ENCODE measurements at places on chromosomes 2 and 18. TPM values are rescaled to one million over a fixed set of nuclear protein-coding genes. Genes with fewer than 3 reads are reported as not detected.

GRCh38 chr18:3577281-3577855, 127.4 kb downstream of the TGIF1 start:
- no peaks in the 10 kb centered on the region for H3K27me3 ChIP-seq
- no peaks in the 10 kb centered on the region for H3K4me1 ChIP-seq
- DNase-seq = no peak
- H3K36me3 ChIP-seq = no peaks in the 10 kb centered on the region

- H3K36me3 ChIP-seq = no peaks in the 10 kb centered on the region
- no peaks in the 10 kb centered on the region for H3K27me3 ChIP-seq
- no peak overlapping the region for H3K27ac ChIP-seq
- no peaks in the 10 kb centered on the region for H3K4me1 ChIP-seq
- DNase-seq = no peak
Observed at GRCh38 chr2:168992591-168993349, 38.4 kb downstream of the ABCB11 start.

CCDC85A gene
- polyA plus RNA-seq = 0.58 TPM

DNA sequence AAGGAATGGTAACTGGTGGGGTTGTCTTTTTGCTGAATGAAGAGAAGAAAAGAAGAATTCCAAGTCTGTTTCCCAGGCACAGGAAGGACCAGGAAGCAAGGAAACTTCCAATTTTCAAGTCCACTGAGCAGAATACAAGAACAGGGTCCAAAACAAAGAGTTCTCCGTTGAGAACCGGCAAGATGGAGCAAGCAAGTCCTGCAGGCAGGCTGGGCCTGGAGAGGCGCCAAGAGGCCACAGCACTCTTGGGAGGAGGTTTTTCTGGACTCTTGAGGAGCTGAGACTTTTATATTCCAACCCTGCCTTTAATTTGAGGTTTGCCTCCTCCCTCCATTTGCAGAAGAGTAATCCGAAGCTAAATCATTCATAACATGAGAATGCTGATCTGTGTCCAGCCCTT, 224.5 kb downstream of the IKZF2 start:
- no peak overlapping the region for H3K27ac ChIP-seq
- no peak for DNase-seq
- H3K27me3 ChIP-seq = no peaks in the 10 kb centered on the region
- no peaks in the 10 kb centered on the region for H3K36me3 ChIP-seq

GRCh38 chr2:51650769-51651168, 618.8 kb upstream of the NRXN1 start:
- no peak overlapping the region for H3K4me3 ChIP-seq
- no peak for DNase-seq
- H3K27ac ChIP-seq = no peak overlapping the region
- H3K4me1 ChIP-seq = no peaks in the 10 kb centered on the region
- no peaks in the 10 kb centered on the region for H3K27me3 ChIP-seq
- no peaks in the 10 kb centered on the region for H3K36me3 ChIP-seq

DNA sequence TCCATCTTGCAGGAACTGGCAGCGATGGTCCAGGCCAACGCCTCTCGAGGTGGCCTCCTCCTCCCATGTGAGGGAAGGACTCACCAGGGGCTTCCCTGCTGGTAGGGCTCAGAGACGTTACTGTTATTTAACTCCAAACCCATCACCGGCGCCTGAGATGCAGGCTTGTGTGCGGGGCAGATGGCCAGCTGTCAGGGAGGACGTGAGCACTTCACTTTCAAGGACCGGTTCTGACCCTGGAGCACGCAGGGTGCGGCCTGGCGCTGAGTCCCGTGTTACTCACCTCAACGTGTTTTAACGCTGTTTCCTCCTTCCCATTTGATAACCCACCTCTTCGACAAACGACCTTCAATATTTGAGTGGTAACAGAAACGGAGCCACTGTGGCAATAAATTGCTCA, 350.2 kb downstream of the ZNF516 start:
- no peak overlapping the region for H3K4me3 ChIP-seq
- no peaks in the 10 kb centered on the region for H3K4me1 ChIP-seq
- no peaks in the 10 kb centered on the region for H3K36me3 ChIP-seq
- H3K27ac ChIP-seq = no peak overlapping the region

DSEL gene
- polyA plus RNA-seq = 0.93 TPM

GRCh38 chr2:26691161-26691560, 1.4 kb upstream of the KCNK3 start:
- peak overlapping the region; percentile 83 for H3K27ac ChIP-seq
- peaks cover 35% of the 10 kb centered on the region for H3K4me1 ChIP-seq
- no peak for DNase-seq
- H3K36me3 ChIP-seq = no peaks in the 10 kb centered on the region
- H3K27me3 ChIP-seq = no peaks in the 10 kb centered on the region

GYPC gene
- 66.8 TPM for polyA plus RNA-seq

RNPEPL1 gene
- 136 TPM for polyA plus RNA-seq

UGT1A5 gene
- polyA plus RNA-seq = not detected

DNA sequence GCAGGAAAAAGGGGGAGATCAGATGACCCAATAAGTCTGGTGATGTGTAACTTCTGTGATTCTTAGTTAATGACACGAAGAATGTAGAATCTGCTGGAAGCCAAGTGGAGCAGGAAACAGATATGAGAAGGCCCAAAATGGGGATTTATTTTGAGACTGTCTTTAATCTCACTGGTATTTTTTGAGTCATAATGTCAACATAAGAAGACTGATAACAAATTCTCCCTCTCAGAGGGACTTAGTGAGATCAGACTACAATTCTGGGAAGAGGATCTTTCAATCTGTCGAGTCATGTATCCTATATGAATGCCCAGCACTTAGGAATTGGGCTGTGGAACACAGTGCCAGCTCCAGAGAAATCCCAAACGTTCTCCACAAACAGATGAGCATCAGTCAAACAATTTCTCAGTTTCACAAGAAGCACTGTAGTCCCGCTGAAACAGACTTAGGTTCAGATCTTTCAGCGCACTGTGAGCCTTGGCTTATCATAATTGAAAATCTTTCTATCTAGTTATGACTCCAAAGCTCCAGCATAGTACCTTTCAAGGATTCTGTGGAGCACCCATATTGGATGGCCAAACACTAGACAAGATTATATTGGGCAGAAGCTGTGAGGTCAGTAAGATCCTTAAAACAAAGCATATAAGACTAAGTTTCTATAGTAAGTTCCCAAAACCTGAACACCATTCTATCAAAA, 738.2 kb downstream of the LRP1B start:
- H3K27me3 ChIP-seq = no peaks in the 10 kb centered on the region
- H3K36me3 ChIP-seq = no peaks in the 10 kb centered on the region
- no peak overlapping the region for H3K27ac ChIP-seq

DNA sequence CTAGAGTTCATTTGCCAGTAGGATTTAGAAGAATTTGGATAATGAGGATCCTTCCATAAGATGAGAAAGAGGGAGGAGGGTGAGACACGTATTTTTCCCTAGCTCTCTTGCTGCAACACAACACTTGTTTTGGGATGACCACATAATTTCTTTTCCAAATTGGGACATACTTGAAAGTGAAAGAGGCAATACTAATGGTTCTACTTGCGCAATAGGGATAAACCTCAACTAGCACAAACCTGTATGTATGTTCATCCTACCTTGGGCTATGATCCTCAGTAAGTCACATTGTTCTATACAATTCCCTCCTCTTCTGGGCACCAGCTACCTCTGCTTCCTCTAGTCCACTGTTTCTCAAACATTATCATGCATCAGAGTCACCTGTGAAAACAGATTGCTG, 1208.8 kb upstream of the LRRTM1 start:
- H3K4me3 ChIP-seq = no peak overlapping the region
- DNase-seq = no peak
- H3K27ac ChIP-seq = no peak overlapping the region
- no peaks in the 10 kb centered on the region for H3K4me1 ChIP-seq

DNA sequence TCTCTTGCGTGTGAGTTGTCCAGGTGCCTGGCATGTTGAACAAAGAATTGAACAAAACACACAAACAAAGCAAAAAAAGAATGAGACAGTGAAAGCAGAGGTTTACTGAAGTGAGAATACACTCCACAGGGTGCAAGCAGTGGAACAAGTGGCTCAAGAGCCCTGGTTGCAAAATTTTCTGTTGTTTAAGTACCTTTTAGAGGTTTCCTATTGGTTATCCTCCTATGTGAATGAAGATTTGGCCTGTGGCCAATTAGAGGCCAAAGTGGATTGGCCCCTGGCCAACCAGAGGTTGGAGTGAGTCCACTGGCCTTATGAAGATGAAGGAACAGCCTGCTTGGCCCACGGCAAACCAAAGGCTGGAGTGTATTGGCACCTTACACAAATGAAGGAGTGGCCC, 1188.5 kb upstream of the NRXN1 start:
- H3K4me3 ChIP-seq = no peak overlapping the region
- H3K36me3 ChIP-seq = no peaks in the 10 kb centered on the region
- H3K4me1 ChIP-seq = no peaks in the 10 kb centered on the region
- no peak for DNase-seq
- H3K27ac ChIP-seq = no peak overlapping the region

DNA sequence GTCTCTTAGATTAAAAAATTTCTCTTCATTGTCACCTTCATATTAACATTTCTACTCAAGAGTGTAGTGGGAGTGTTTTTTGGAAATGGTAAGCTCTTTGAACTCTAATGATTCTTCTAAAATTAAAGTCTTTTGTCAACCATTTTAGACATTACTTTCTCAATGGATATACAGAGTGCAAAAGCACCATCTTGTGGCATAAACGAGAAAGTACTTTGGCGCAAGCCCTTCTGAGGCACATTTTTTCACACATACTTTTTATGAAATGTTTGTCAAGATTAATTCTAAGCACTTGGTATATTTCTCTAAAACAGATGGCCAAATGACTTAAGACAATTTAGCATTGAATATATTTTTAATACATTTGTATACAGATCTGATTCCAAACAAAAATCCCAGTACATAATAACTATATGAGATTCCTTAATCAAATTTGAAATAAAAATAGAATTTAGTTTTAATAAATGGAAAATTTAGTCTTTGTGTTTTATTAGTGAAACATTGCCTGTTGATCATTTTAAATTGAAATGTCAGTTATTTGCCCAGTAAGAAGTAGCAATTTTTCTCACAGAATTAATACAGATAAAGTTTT, 63.3 kb upstream of the GALNT5 start:
- no peak for DNase-seq
- H3K36me3 ChIP-seq = no peaks in the 10 kb centered on the region
- no peaks in the 10 kb centered on the region for H3K27me3 ChIP-seq
- no peak overlapping the region for H3K4me3 ChIP-seq
- H3K4me1 ChIP-seq = no peaks in the 10 kb centered on the region

- no peak for DNase-seq
- no peaks in the 10 kb centered on the region for H3K4me1 ChIP-seq
- no peaks in the 10 kb centered on the region for H3K36me3 ChIP-seq
Observed at GRCh38 chr2:27507293-27507692, 10.7 kb downstream of the GCKR start.

DNA sequence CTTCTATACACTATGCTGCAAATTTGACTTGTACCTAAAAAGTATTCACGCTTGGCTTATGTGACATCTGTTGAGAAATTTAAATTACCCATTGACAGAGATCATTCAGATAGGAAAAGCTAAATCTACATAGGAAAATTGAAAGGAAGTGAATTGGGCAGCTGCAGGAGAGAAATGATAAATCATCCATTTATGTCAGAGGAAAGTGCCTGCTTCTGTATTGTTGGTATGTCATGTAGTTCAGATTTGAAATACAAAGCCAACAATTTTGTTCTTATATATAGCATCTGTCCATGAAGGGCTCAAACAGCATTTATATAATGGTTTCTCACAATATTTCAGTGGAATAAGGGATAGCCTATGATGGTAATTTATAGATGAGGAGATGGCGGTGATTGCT, 17.6 kb downstream of the LINC00305 start:
- H3K36me3 ChIP-seq = no peaks in the 10 kb centered on the region
- H3K4me1 ChIP-seq = no peaks in the 10 kb centered on the region
- no peaks in the 10 kb centered on the region for H3K27me3 ChIP-seq
- DNase-seq = no peak

GREB1 gene
- not detected for polyA plus RNA-seq

- no peak overlapping the region for H3K4me3 ChIP-seq
- H3K36me3 ChIP-seq = no peaks in the 10 kb centered on the region
- peaks cover 14% of the 10 kb centered on the region for H3K4me1 ChIP-seq
- no peaks in the 10 kb centered on the region for H3K27me3 ChIP-seq
- DNase-seq = peak; percentile 65
Observed at GRCh38 chr2:120847700-120848321, 112.1 kb downstream of the GLI2 start.

GRCh38 chr2:9078405-9078804, 74.9 kb upstream of the MBOAT2 start:
- H3K27me3 ChIP-seq = no peaks in the 10 kb centered on the region
- DNase-seq = no peak

SLC23A3 gene
- 0.60 TPM for polyA plus RNA-seq

NEU2 gene
- not detected for polyA plus RNA-seq

DCC gene
- polyA plus RNA-seq = not detected

DNA sequence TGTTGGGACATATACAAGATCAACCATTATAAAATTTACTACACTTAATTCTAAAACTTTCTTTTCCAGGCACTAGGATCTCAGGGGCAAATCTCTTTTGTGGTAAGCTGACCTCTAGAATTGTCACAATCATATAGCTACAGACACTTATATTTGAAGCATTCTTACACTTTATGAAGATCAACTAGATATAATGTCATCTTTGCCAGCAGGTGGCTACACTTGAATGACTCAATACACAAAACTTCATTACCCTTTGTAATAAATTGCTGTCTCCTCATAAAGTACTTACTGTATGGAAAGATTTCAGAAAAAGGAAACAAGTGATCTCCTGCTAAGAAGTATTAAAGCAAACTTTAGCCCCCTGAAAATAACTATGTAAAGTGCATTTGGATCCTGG, 77.8 kb downstream of the RDH14 start:
- H3K27me3 ChIP-seq = no peaks in the 10 kb centered on the region
- no peaks in the 10 kb centered on the region for H3K36me3 ChIP-seq
- DNase-seq = no peak
- no peak overlapping the region for H3K4me3 ChIP-seq

G6PC2 gene
- polyA plus RNA-seq = 0.06 TPM

DNA sequence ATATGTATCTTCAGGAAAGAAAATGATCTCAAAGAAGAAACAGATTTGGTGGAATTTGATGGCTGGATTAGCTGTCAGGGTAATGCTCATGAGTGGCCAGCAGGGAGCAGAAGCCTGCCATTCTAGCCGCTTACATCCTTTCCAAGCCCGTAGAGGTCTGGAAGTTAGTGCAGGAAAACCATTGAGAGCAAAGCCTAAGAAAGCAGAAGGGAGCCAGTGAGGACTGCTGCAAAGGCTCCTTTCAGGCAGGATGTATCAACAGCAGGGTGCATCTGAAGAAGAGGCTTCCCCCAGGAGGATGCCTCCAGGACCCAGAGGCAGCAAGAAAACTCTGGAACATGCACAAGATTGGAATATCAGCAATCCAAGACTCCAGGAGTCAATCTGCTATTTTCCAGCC, 22.9 kb upstream of the LBH start:
- no peaks in the 10 kb centered on the region for H3K36me3 ChIP-seq
- H3K4me3 ChIP-seq = no peak overlapping the region
- peak overlapping the region; percentile 18 for H3K27ac ChIP-seq
- peak; percentile 86 for DNase-seq
- H3K27me3 ChIP-seq = no peaks in the 10 kb centered on the region

TUBB8B gene
- not detected for polyA plus RNA-seq

GRCh38 chr2:241456546-241456945, 51.8 kb downstream of the STK25 start:
- H3K4me1 ChIP-seq = no peaks in the 10 kb centered on the region
- no peak overlapping the region for H3K27ac ChIP-seq
- H3K36me3 ChIP-seq = no peaks in the 10 kb centered on the region
- DNase-seq = peak; percentile 25
- H3K4me3 ChIP-seq = no peak overlapping the region
